ENCODE measurements at places on chromosomes 16 and 17.

DNA sequence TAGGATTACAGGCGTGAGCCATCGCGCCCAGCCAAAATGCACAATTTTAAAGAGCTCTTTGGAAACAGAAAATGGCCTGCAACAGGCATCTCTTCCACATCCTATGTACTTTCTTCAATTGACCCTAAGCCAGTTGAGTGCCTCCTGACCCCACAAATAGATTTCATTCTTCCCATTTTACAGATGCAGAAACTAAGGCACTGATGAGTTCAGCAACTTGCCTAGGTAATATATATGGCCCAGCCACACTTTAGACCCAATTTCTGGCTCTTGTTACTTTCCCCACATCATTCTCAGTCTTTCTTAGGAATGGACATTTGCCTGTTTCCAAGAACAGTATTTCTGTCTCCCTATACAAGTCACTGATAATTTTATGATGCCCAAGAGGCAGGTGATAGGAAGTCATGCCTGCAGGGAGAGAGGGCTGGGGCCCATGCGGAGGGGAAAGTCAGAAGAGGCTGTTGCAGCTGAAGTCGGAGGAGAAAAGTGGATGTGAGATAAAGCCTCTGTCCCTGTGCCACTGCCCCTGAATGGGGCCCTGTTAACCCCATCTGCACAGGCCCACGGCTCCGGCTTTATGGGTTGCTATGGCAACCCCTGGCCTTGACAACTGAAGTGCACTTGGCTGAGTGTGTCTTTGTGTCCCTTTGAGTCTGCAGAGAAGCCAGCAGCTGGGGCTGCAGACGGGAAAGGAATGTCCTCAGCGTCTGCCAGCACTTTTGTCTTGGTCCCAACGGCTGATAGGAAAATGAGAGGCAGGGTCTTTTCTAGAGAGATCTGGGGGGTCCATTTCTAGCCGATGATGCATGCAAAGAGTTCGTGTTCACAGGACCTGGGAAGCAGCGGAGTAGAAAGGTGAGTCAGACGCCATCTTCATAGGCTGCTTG, 45.9 kb downstream of the ABAT start:
- DNase-seq: no peak

DNA sequence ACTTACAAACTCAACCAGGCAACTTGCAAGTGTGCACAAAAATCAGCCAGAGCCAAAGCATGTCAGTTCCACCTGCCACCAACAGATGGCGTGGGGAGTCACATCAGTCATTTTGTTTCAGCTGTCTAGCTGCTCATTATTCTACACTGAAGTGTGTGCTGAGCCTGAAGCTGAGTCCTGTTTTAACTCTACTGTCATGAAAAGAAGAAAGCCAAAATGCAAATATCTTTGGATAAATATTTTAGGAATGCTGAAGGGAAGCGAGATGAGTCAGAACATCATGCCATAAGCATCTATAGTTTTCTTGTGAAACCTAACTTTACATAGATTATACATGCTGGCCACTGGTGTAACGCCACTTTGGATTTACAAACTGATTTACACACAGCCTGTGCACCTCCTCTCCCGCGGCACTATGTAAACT, 172.6 kb downstream of the CDK5R1 start:
- peak; percentile 56 for DNase-seq

- DNase-seq: no peak
Observed at GRCh38 chr17:4947010-4947410, 1.3 kb downstream of the PFN1 start.

DNA sequence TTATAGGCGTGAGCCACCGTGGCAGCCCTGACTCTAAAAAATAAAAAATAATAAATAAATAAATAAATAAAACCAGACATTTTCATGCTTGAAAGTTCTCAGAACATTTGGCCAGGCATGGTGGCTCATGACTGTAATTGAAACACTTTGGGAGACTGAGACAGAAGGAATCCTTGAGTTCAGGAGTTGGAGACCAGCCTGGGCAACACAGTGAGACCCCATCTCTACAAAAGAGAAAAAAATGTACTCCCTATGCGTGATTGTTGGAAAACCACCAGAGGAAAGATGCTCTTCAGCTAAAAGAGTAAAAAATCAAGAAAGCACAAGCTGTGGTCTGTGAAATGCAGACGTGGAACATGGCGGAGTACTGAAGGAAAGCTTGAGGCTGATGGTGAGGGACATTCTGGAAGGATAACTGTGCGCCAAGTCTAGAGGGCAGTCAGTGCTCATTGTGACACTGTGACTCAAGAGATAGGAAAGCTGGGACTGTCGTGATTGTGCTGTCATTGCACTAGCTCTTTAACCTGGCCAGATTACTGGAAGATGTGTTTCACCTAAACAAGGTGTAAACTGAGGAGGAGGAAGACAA, 4.2 kb upstream of the PRSS27 start:
- no peak for DNase-seq

DNA sequence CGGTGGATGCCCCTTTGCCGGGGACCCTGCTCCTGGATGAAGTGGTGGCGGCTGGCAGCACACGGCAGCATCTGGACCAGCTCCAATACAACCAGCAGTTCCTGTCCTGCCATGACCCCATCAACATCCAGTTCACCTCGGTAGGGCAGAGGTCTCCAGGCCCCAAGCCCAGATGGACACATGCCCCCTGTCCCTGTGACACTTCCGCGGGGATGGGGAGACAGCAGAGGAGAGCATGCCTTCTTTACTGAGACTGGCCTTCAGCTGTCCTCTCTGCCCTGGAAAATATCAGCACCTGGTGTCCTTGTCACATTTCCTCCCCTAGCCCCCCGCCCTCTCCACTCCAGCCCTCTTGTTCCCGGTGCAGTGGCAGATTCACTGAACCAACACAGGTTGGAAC, 6.2 kb downstream of the CHAD start:
- no peak for DNase-seq

- DNase-seq: peak; percentile 31
Observed at GRCh38 chr17:74759243-74759801, 10.9 kb downstream of the NHERF1 start.

- no peak for DNase-seq
Observed at GRCh38 chr16:78122774-78123315, 23.4 kb downstream of the WWOX start.

DNA sequence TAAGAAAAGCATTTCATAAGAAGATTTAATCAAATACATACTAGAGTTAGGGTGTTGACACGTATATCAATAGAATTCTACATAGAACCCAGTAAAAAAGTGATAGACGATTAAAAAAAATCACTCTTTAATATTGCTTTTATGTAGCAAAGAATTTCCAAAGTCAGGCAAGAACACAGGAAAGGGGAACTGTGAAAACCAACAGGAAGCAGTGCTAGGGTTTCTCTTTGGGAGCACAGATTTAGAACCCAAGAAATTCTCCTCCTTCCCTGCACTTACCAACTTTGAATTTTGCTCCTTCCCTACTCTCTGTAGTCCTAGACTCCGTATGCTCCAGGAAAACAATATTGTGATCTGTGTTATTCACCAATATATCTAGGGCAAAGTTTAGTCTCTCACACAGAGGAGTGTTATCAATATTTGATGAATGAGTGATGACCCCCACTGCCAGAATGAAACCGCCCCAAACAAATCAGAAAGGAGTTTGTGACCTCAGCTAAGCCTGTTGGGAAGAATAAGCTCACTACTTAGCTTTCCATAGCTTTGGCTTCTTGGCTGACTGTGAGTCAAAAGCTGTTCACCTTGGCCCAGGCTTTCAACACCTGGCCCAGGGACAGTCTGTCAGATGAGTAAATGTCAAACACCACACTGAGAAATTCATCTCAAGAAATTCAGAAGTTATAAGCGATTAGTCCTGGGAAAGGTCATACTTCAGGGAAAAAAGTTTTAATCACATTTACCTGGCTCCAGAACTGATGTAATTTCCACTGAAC, 8.6 kb downstream of the RFWD3 start:
- DNase-seq: no peak

DNA sequence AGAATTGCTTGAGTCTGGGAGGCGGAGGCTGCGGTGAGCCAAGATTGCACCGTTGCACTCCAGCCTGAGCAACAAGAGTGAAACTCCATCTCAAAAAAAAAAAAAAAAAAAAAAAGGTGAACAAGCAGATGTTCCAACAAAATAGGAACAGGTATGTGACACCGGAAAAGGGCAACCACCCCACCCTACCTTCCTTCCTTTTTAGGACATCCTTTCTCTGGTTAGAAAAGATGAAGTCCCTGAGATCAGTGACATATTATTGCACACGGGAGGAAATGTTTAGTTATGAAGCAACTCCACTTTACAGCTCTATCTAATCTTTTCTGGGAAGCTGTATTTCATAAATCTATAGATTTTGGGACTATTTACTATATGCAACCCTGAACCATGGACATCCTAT, 114.2 kb upstream of the MON1B start:
- no peak for DNase-seq

DNA sequence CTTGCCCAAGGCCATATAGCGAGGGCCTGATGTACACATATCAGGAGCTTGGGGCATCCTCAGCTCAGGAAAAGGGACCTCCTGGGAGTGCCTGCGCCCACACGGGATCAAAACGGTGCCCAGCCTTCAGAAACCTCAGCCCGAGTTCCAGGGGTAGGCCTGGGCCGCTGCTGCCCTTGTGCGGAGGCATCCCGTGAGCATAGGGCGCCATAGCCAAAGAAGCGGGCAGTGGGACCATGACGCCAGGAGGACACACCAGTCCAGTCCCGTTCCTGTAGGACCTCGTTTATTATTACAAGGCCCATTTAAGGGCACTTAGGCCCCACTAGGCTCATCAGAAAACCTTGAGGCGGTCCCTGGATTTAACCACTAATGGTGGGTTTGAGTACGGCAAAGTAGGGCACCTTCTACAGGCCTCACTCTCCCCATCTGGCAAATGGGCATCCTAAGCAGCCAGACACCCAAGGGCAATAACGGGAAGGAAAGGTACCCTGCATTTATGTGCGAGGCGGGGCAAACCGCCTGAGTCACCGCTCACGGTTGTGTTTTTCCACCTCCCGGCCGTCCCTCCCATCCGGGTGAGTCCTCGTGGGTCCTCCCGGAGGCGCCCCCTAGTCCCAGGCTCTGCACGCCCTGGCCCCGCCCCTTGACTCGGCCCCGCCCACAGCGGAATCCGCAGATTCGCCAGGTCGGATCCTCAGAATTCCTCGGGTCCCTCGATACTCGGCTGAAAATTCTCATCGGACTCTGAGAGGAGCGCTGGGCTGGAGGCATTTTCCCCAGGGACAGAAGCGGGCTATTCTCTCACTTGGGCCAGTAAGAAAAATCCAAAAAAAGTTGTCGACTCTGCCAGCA, 726 bp upstream of the SETD1A start:
- DNase-seq: peak; percentile 84

DNA sequence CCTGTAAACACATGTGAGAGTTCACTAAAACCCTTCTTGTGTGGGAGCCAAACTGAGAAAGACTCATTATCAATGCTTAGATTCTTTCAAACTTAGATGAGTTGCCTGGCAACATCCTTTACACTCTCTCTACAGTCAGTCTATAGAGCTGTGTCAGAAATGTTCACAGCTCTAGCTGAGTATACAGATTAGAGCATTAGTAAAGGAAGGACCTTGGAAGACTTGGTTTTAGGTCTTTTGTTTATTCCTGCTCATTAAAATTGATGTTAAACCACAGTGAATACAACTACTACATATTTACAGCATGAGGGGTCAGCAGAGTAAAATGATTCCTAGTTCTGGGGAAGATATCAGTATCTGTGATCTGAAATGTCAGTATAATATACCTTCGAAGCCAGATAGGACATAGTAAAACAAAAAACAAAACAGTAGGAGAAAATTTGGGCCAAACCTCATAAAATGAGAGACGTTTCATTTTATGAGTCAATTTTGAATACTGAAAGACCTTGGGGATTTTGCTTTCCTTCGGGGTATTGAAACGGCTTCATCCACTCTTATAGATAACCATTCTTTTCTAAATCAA, 186.0 kb downstream of the TANC2 start:
- no peak for DNase-seq

GRCh38 chr17:30346221-30346795, 12.5 kb upstream of the TMIGD1 start:
- DNase-seq: peak; percentile 63

- DNase-seq: no peak
Observed at GRCh38 chr17:81401723-81402529, 6.7 kb downstream of the BAHCC1 start.

DNA sequence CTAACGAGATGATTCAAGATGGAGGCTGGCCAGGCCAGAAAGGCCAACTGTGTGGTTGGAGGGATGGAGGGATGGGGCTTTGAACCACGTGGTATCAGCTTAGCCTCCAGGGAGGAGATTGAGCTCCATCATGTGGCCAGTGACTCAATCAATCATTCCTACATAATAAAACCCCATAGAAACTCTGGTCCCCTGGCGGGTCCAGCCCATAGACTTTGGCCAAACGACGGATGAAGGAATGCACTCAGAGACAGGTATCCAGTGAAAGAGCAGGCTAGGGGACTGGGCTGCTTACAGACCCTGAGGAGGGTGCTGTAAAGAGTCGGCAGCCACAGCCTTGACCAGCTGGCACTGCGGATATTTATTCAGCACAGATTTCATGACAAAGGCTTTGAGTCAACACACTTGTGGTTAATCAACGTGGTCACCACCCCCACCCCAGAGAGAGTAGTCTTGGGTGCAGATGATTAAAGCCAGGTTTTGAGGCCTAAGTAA, 308.7 kb upstream of the TNRC6C start:
- DNase-seq: no peak

DNA sequence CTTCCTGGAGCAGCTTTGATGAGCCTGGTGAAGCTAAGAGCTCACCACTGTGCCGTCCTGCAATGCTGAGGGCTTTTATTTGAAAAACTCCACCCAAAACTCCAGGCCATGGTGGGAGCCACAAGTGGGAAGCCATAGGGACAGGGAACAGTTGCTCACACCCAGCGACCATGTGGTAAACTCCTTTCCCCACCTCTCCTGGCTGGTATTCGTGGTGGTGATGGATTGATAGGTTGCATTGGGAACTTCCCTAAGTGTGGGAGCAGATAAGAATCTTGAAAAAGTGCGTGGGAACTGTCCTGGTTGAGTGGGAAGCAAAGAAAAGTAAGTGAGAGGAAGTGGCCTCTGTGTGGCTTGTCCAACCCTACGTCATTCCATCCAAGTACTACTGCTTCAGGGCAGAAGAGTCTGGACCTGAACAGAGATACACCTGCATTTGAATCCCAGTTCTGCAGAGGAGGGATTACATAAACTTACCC, at the start of gene CCL1:
Gene CCL1 (minus strand): TSS at position 51 of the 479 bp plus-strand sequence. CDS start 72 bp downstream, outside the sequence.
- no peak for DNase-seq

DNA sequence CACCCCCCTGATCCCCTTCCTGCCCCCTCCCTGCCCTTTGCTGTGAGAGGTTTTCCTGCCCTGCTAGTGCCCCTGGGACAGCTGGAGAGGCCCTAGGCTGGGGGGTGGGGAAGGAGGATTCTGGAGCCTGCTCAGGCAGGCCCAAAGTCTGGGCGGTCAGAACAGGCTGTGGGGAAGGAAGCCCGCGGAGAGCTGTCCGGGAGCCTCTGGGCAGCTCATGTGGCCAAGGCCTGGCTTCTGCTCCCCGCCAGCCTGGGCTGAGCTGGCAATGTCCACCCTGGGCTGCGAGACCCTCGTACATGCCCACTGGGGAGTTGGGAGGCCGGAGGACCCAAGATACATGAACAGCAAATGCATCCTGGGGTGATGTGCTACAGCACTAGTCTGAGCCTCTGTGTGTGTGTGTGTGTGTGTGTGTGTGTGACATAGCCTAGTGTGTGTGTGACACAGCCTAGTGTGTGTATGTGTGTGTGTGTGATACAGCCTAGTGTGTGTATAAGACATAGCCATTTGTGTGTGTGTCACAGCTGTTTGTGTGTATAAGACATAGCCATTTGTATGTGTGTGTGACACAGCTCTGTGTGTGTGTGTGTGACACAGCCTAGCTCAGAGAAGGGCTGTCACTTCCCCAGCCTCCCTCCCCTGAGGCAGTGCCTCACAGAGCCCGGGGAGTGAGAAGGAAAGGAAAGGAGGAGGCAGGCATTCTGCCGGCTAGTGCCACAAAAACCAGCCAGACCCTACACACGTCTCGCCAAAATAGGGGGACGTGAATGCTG, 201.4 kb upstream of the CIBAR2 start:
- no peak for DNase-seq
